ENCODE measurements at places on chromosomes 16 and 17.

- DNase-seq, result no peak
These were observed 15.6 kb upstream of the RHOT1 start for GRCh38 chr17:32126746-32127145.

- DNase-seq, result no peak
These were observed 2.9 kb upstream of the CARMIL2 start for GRCh38 chr16:67641779-67642708.

GRCh38 chr16:20647736-20648135 lies 49.7 kb downstream of the ACSM1 start:
- DNase-seq, result no peak

DNA sequence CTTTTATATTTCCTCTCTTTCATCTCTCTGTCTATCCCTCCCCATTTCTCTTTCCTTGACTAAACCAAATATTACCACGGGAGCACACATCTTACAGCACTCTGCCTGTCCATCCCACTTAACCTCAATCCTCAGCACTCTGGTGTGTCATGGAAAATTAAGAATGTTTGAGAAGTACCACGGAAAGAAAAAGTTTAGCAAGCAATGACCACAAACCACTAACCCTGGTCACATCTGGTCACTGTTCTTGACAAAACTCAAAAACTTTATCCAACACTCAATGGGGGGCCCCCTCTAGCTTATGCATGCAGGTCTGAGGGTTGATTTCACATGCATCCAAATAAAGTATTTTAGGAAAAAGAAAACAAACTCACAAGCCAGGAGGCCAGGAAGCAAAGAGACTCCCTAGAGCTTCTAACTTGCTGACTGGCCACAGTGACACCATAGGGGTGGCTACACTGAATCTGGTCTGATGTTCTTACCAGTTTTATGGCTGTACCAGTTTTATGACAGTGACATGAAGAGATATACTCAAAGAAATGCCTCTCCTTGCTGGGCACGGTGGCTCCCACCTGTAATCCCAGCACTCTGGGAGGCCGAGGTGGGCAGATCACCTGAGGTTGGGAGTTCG lies 229.2 kb downstream of the STX8 start:
- no peak for DNase-seq

- DNase-seq, result no peak
These were observed 22.9 kb upstream of the PECAM1 start for GRCh38 chr17:64413513-64413912.

DNA sequence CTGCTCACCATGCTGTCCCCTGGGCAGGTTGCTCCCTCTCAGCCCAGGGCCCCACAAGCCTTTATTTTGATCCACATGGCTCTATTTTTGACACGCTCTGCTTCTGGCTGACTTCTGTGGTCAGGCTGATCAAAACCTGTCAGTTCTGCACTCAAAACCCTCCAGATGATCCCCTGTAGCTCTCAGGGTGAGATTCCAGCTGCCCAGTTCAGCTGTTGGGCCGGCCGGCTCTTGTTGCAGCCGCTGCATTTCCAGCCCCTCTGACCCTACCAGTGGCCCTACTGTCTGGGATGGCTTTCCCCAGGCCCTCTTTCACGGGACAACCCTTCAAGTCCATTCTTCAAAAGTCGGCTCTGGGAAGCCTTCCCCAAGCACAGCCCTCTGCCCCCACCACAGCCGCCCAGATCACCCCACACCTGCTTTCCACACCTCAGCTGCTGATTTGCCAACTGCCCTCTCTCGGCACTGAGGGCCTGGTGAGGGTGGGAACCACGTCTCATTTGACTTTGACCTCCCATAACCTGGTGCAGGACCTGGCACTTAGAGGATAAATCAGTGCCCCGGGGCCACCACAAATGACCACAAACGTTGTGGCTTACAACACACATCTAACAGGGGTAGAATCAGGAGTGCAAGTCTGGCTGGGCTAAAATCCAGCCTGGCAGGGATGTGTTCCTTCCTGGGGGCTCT lies 16.3 kb upstream of the CACNG4 start:
- DNase-seq, result no peak

GRCh38 chr17:12312692-12313091 lies 292.0 kb downstream of the MAP2K4 start:
- DNase-seq, result no peak

DNA sequence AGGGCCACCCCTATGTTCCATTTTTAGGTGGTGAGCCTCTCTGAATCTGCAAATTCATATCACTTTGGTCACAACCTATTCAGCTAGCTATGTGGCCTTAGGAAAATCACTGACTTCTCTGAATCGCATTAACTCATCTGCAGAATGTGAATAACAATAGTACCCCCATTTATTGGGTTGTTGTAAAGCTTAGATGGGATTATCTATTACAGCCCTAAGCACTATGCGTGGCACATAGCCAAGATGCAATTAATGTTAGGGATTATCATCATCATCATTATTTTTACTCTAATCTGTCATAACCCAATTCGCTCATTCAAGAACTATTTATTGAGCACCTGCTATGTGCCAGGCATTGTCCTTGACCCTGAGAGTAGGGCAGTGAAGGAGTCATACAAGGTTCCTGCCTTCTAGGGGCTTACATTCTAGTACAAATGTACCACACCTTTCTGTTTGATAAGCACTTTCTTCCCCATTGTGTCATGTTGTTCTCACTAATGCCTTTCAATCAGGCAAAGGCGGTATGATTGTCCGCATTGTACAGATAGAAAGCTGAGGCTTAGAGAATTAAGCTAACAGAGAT lies 38.5 kb downstream of the CHD9 start:
- DNase-seq, result no peak

DNA sequence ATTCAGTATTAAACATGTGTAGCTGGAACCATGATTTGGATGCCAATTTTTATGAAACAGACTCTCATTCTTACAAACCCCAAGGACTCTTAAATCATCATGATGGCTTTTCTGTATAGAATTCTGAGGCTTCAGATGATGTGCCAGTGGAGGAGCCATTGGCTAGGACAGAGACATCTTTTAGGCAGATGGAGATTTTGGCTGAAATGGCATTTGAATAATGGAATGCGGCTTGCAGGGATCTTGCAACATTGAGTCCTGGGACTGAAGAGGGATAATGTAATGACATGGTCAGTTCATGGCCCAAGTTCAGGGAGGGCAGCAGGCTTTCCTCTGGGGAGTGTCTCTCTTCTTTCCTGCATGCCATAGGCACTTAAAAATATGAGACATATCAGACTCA lies 172.4 kb downstream of the ABCA8 start:
- no peak for DNase-seq

GRCh38 chr16:69325784-69326171 lies 4.6 kb downstream of the PDF start:
- DNase-seq, result no peak

DNA sequence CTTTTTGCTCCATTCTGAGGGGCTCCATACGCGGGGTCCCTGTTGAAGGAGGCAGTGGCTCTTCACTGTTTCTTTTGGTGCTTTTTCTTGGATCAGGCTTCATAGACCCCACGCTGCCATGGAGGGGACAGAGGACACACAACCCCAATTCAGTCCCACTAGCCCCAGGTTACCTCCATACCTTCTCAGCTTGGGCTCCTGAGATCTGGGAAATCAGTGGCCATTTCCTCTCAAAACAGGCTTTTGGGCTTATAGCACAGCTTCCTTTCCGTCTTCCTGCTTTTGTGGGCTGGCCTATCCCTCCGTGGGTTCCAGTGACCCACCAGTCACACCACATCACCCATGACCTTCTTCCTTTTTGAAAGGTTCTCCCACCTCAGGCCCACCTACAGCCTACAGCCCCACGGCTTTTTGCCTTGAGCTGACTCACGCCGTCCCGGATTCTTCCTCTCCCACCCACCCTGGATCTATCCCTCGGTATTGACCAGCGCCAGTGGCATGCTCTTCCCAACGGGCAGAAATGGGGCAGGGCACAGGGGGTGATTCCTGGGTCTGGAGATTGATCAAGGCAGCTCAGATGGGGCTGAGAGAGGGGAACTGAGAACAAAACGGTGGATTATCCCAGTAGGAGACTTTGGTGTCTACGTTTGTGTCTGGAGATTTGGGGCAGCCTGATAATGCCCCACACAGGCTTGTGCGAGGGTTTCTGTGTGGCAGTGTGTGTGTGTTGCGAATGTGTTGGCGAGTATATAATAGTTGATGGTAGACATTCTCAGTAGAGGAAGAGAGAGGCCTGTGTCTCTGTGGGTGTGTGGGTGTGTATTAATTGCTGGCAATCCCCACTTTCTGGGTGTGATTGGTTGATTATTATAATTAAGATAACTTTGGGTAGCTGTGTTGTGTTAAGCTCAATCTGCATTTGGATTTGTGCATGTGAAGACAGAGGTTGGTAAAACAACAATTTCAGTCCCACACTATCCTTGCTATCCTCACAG lies 3.8 kb downstream of the TBX21 start:
- no peak for DNase-seq

- DNase-seq, result no peak
These were observed 16.2 kb downstream of the VMP1 start for GRCh38 chr17:59723607-59724006.

- no peak for DNase-seq
These were observed 71.6 kb downstream of the METRNL start for GRCh38 chr17:83151056-83151441.

DNA sequence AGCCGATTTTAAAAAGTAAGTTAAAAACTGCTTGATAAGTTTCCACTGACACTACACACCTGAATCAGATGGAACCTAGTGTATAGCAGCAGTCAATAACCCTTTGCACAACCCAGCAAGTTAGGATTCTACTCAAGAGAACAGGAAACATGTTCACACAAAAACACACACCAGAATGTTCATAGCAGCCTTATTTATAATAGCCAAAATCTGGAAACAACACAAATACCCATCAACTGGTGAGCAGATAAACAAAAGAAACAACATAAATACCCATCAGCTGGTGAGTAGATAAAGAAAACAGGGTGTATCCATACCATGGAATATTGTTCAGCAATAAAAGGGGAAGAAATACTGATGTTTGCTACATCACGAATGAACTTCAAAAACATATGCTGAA lies 2.7 kb upstream of the CDH11 start:
- no peak for DNase-seq

- no peak for DNase-seq
These were observed 365.4 kb upstream of the C16orf82 start for GRCh38 chr16:26701243-26701886.

DNA sequence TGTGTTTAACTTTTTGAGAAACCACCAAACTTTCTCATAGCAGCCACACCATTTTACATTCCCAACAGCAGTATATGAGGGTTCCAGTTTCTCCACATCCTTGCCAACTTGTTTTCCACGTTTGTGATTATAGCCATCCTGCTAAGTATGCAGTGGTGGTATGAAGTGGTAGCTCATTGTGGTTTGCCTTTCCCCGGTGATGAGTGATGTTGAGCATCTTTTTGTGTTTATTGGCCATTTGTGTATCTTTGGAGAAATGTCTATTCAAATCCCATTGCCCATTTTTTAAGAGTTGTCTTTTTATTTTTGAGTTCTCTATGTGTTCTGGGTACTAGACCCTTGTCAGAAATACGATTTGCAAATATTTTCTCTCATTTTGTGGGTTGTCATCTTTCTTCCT lies 17.4 kb downstream of the SF3B3 start:
- no peak for DNase-seq

Data from iPS DF 19.7 (cell line).